ENCODE measurements at places on chromosomes 5 and 9.

- DNase-seq = no peak
These were observed 184.0 kb downstream of the CNTLN start for GRCh38 chr9:17318821-17319320.

- no peak for DNase-seq
These were observed 91.5 kb downstream of the TLE4 start for GRCh38 chr9:79663300-79663699.

DNA sequence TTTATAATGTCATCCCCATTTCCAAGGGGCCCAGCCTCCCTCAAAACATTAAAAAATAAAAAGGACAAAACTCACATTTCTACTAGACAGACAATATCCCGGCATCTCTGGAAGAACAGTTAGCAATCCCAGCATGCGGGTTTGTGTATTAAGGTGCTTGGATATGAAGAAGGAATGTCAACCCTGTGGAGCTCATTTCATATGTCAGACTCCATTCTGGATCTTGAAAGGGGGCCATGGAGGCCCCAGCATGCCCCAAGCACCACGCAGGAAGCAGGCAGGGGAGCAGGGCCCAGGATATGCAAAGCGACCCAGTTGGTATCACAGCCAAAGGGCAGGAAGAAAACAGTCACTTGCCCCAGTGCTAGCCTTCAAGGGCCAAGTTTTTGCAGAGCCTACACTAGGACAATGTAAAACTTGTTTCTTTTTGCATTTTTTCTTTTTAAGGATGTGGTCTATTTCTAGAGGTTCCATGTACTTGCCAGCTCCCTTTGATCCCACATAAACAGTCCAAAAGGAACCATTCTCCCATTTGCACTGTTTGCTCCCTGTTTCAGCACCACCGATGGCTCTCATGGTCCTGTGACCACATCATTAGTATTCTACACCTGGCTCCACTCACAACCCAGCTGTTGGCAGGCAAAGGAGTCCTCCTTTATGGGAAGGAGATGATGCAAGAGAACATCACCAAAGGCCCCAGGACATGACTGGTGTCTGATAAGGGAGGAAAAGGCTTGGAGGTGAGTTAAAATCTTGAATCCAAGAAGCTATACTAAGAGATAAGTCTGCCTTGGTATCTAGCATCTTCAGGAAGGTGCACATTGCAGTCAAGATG, 58.3 kb downstream of the FGF1 start:
- DNase-seq = no peak

- DNase-seq = no peak
These were observed 397.6 kb downstream of the SPOCK1 start for GRCh38 chr5:137101544-137101943.

DNA sequence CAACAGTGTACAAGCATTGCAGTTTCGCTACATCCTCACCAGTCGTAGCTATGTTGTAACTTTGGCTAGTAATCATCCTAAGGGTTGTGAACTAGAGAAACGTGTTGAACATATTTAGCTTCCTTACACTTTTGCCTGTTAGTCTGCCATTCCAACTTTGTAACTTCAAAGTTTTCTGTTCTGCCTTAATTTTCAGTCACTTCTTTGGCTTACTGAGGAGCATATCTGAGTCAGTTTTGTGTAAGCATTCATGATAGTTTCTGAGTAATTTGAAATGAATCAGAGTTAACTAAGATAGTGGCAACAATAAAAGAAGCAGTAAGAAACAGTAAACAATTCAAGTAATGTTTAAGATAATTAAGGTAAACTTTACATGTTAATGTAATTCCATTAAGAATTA, 58.9 kb upstream of the MCCC2 start:
- DNase-seq = no peak

- DNase-seq = no peak
These were observed 216.7 kb downstream of the SMARCA2 start for GRCh38 chr9:2231829-2232228.

DNA sequence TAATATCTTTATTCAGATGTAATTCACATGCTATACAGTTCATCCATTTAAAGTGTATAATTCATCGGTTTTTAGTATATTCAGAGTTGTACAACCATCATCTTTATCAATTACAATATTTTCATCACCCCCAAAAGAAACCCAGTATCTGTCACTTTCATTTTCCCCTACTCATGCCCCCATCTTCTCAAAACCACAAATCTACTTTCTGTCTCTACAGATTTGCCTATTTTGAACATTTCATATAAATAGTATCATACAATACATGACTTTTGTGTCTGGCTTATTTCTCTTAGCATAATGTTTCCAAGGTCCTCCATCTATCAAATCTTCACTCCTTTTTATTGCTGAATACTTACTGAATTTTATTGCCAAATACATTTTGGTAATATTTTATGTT, 305.1 kb upstream of the SGCD start:
- no peak for DNase-seq

GRCh38 chr5:93592883-93593282, 9.9 kb downstream of the NR2F1 start:
- no peak for DNase-seq

GRCh38 chr9:137110147-137110910, 4.2 kb downstream of the DPP7 start:
- no peak for DNase-seq

GRCh38 chr9:75483636-75484035, 395.3 kb downstream of the OSTF1 start:
- DNase-seq = no peak

DNA sequence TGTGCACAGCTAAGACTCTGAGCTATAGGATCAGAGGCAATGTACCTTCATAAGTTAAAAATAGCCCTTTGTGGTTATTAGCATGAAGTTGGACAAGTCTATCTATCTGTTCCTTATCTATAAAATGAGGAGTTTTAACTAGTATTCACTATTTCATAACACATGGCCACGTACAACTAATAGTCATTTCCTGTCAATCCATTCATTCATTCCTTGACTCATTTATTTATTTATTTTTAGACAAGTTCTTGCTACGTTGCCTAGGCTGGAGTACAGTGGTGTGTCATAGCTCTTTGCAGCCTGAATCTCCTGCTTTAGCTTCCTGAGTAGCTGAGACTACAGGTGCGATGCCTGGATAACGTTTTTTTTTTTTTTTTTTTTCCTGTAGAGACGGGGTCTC, 92.1 kb downstream of the NR3C1 start:
- no peak for DNase-seq

DNA sequence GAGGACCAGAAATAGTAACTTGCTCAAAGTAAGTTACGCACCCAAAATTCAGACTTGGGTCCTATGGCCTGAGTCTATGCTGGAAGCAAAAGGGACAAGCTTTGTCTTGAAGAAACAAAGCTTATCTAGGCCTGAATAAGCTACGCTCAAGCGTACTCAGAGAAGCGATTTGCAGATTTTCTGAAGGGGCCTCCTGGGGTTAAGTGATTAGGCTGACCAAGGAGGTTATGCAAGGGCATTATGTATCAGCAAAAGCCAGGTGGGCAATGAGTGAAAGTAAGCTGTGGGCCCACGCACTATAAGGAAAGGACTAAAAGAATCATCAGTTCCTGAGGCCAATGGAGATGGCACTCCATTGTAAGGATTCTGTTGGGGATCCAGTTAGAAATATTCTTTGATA, 122.1 kb downstream of the SNX18 start:
- no peak for DNase-seq

- no peak for DNase-seq
These were observed 261.5 kb downstream of the FANCC start for GRCh38 chr9:95055851-95056551.

GRCh38 chr9:127012250-127012649, 97.7 kb downstream of the RALGPS1 start:
- DNase-seq = no peak

DNA sequence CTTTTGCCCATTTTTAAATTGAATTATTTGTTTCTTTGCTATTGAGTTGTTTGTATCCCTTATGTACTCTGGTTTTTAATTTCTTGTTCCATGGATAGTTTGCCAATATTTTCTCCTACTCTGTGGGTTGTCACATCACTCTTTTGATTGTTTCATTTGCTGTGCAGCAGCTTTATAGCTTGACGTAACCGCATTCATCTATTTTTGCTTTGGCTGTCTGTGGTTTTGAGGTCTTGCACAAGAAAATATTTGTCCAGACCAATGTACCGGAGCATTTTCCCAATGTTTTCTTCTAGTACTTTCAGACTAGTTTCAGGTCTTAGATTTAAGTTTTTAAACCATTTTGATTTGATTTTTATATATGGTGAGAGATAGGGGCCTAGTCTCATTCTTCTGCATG, 36.2 kb upstream of the ZNF366 start:
- DNase-seq = no peak

DNA sequence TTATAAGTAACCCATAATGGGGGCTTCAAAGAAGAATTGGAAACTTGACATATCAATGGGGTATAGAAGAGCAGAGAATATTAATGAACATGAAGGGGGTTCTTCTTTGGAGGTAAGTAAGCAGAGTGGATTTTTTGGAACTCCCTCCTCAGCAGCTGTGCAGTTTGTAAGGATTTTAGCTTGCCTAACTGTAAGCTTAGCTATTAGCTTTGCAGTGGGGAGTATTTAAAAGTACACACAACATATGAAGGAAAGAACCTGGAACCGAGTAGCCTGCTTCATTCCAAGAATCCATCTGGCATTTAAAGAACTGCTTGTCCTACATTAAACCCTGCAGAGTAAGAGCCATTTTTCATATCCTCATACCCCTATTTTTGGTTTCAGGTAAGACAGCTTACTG, 2.2 kb upstream of the PBX3 start:
- DNase-seq = no peak

DNA sequence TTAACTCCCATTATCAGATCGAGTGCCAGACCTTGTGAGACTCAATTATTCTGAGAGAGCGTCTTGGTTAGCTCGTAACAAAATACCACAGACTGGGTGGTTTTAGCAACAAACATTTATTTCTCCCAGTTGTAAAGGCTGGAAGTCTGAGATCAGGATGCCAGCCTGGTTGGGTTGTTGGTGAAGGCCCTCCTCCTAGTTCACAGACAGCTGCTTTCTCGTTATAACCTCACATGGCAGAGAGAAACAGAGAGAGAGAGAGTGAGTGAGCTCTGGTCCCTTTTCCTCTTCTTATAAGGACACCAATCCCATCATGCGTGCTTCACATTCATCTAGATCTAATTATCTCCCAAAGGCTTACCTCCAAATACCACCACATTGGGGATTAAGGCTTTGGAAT, 114.2 kb upstream of the SLC24A2 start:
- no peak for DNase-seq

GRCh38 chr9:112605963-112606699, 111.8 kb downstream of the INIP start:
- no peak for DNase-seq

- DNase-seq = no peak
These were observed 122.8 kb upstream of the SLIT3 start for GRCh38 chr5:169423580-169424278.

DNA sequence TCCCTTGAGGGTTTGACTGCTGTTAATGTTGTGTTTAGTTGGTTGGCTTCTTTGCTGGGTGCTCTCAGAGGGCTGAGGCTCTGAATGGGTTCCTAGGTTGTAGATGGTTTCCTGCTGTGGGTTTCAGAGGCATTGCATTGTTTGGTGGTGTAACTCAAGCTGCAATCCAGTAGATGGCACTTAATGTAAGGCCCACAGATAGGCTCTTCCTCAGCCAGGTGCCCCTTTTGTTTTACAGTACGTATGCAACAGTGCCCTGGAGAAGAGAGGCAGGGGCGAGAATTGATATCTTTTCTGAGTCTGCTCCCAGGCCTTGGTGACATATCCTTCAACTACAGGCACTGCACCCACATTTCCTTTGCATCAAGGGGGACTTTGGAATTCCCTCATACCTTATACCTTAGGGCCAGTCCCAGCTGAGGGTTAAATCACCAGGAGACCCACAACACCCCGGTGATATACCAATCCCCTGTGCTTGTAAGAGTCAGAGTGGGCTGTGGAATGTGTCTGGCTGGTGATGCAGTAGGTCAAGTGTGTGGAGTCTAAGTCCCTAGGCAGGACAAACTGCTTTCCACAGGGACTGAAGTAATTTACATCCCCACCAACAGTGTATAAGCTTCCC, 7.0 kb upstream of the UGT3A2 start:
- DNase-seq = no peak

- no peak for DNase-seq
These were observed 26.3 kb downstream of the SSBP2 start for GRCh38 chr5:81724571-81724970.

DNA sequence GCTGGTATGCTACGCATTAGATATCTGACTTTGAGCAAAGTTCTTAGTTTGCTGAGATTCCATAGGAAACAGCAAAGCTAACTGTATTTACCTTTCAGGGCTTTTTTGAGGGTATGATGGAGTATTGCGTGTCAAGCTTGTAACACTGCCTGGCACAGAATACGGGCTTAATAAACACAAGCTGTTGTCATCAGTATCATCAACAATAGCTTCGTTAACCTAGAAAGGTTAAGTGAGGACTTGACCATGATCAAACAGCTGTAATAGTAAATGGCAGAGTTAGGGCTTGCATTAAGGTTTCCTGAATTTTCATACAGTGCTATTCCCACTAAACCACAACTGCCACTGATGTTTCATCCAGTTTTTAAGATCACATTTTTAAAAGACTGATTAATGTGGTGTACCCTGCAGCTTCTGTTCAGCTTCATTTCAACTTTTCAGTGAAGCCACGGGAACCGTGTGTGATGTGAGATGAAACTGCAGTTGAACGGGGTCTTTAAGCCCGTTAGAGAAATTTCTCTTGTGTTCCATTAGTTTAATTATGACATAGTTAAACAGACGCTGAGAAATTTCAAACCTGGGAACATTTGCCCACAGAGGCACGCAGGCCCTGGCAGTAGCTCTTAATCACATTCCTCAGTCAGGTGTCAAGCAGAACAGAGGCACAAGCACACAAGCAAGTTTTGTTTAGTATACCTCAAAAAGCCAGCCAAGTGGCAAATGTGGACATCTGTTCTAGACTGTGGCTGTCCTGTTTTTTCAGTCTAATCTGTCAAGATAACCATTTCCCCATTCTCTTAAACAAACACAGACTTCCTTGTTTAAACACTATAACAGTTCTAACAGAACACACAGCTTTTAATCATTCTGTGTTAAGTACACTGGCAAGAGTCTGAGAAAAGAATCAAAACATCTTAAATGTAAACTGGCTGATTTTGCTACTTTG, 147.1 kb downstream of the ZNF608 start:
- no peak for DNase-seq

DNA sequence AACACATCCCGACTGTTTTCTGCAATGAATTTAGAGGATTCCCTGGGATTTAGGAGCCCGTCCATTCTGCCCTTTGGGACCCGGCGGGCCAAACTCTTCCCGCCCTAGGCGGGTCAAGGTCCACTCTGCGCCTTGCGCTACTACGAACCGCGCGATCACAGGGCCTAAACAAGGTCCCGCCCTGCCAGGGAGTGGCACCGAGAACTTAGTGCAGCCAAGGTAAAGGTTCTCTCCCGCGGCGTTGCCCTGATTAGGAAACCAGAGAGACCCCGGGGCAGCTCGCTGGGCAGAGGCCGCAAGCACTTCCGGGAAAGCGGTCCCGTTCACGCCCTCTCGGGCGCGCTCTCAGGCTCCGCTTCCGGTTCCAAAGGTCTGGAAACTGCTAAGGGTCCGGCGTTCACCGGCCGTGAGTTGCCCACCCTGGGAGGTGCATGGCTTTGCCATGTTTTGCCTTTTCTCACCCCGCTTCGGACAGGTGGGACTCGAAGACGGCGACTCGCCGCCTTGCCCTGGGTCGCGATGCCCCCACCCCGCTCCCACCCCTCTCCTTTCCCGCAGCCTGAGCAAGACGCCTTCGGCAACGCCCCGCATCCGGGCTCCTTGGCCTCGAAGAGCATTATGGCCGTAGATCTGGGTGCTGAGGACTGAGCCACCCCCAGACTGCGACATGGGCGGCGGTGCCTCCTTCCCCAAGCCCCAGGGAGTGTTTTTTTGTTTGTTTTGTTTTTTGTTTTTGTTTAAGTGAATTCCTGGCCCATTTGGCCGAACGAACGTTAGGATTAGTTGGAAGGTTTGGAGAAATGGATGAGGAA, 23.4 kb downstream of the HNRNPK start:
- DNase-seq = peak; percentile 29

Data from stimulated activated CD4-positive, alpha-beta T cell treated with anti-CD3 and anti-CD28 coated beads, Interleukin-1b, Interleukin-23, amount 100 ng/mL, for 1 hour (primary cell).